ENCODE measurements at places on chromosomes 6 and 20.

- no peak for DNase-seq
These were observed 116.4 kb upstream of the SLC22A16 start for GRCh38 chr6:110592765-110593164.

DNA sequence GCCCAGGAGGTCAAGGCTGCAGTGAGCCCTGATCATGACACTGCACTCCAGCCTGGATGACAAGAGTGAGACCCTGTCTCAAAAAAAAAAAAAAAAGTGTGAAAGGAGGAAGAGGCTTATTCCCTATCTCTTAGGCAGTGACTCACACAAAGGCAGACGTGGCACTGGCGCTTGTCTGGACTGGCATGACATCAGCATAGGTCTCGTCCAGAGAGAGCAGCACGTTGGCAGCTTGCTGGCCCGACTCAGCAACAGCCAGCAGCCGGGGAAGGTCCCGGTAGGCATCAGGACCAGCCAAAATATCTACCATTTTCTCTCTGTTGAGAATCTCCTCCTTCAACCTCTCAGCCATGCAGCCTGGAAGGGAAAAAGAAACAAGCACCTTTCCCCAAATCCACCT, 14.1 kb downstream of the CDK5RAP1 start:
- no peak for DNase-seq

DNA sequence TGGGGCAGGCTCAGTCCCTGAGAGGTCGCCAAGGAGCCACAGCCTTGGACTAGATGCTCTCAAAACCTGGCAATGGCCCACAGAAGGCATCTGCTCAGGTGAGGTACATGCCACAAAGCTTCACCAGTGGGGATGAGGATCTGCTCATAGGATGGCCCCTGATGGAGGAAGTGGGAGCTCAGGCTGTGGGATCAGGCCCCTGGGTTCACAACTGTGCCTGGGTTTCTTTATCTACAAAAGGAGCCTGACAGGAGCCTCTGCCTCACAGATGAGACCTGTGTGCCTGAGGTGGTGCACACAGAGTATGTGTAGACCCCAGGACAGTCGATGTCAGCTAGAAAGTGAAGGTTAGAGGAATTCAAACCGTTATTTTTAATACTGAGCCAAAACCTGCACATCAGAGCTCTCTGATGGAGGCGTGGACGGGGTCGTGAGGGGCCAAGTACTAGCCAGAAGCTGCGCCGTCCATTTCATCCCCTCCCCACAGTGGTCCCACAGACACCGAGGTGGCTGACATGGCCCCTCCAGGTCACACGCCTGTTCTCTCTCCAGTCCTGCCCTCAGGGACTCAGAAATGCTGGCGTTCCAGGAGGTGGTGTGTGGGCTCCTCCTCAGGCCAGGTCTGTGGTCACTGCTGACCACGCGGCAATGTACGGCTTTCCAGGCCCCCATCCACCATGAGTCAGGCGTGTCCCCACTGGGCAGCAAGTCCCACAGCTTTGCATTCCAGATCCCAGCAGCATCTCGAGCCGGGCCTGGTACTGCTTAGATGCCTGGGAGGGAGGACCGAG, 33.3 kb downstream of the NTSR1 start:
- DNase-seq = no peak

DNA sequence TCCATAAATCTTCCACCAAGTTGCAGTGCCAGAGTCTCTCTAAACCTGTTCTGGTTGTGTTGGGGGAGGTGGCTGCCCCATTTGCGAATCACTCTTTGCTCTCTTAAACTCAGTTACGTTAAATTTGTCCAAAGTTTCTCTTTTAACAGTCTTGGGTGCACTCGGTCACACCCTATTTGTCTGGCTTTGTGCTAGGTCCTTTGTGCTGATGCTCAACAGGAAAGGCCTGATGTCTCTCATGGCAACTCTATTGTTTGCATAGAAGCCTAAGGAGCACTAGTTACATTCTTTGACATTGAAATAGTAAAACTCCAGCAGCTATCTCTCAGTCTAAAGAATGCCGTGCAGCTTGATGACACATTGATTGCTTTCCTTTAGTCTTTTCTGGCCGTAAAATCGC, 105.1 kb downstream of the TRMT11 start:
- DNase-seq = no peak

DNA sequence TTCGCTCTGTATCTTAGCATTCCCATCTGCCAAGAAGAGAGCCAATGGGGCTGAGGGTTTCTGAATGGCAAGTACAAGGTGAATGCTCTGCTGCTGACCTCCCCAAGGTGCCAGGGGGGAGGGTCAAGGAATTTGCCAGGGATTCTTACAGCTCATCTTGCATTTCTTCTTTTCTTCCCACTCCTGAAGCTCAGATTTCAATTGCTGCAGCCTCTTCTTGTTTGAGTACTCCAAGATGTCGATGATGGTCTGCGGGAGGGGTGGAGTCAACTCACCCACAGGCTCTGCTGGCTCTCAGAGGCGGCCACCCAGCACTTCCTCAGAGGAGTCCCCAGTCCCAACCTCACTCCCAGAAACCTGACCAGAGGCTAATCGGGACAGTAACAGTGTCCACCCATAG, 12.4 kb downstream of the C20orf96 start:
- DNase-seq = no peak

DNA sequence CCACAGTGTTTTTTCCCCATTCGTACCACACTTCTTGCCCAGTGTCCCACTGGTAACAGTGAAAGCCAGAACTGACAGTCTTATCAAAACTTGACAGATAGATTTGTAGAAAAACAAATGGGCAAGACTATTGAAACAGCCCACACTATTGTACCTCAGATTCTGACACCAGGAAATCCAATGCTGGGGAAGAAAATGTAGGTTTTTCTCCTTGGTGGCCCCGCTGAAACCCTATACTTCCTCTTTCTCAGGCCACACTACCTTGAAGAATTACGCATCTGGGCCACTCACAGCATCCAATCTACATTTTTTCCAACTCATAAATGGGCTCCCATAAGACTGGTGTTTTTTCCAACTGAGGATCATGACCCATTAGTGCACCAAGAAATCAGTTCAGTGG, 90.9 kb upstream of the HDDC2 start:
- DNase-seq = no peak

DNA sequence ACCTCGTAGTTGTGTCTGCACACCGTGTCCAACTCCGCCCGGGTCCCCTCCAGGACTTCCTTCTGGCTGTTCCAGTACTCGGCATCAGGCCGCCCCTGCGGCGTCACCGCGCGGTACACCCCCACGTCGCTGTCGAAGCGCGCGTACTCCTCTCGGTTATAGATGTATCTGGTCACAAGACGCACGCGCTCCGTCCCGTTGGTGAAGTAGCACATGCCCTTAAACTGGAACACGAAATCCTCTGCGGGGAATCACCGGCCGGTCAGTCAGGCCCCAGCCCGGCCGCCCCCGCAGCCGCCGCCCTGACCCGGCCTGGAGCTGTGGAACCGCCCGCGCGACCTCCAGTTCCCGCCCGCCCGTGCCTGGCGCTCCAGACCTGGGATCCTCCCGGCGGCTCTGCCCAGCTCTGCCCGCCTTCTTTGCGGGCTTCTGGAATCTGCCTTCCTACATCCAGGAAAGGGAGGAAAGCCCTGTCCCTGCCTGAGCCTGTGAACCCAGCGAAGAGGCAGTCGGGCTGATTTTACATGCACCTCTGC, 1.6 kb downstream of the HLA-DQB1 start:
- no peak for DNase-seq

DNA sequence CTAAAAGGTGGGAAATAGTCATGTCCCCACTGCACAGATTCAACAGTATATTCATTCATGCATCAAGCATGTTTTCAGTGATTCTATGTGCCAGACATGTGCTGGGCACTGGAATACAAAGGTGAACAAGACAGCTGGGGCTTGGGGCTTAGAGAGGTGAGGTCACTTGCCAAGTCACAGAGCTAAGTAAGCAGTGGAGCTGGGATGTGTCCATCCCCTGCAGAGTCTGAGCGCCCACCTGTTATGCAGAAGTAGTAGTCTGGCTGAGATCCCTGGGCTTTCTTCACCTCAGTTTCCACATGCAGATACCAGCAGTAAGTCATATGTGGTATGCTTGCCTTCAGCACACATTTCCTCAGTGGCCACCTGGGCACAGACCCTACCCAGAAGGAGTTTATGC, 263.8 kb downstream of the DHX35 start:
- no peak for DNase-seq

DNA sequence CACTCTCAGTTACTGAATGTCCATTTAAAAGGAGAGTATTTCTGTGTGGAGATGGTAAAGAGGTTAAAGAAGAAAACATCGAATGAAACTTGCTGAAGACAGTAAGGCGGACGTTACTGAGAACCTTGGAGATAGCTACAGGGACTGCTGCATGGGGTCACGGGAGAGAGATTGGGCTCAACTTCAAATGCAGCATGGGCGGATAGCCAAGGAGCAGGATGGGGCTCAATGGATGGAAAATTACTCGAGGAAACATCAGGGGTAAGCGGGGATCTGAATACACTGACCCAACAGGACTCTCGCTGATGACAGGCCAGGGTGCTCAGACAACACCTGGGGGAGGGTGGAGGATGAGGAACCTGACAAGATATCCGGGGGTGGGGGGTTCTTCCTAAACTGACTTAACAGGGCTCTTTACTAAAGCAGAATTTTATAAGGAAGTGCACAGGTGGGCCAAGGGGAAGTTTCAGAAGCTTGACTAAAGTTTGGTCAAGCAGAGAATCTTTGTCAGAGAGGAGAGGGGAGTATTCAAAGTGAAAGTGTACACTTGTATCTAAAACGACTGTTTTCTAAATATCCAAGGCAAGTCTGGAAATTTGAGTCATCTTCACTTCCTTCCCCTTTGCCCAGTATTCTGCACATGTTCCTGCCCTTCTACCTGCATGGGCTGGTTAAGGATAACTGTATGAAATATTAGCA, 22.8 kb downstream of the ECT2L start:
- DNase-seq = no peak

DNA sequence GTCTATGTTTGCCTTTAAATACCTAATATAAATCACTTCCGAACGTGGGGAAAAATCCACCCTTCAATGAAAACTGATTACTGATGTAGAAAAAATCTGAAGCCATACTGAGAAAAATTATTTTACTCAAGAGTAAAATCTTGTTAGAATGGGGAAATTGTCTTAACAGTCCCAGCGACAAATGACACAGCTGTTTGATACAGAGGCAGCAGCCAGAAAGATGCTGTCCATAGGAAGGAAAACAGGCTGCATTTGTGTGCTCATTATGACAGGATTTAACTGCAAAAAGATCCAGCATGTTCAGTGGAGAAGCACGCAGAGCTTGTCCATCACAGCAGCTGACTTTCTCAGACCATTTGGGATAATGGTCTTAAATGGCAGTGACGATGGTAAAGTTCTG, 443.0 kb downstream of the TFAP2B start:
- no peak for DNase-seq

- DNase-seq = no peak
These were observed 224.0 kb downstream of the SOD2 start for GRCh38 chr6:159468994-159469393.

- DNase-seq = no peak
These were observed 202.5 kb downstream of the TFAP2B start for GRCh38 chr6:51021171-51021570.

GRCh38 chr6:17149571-17149970, 47.7 kb downstream of the STMND1 start:
- no peak for DNase-seq

DNA sequence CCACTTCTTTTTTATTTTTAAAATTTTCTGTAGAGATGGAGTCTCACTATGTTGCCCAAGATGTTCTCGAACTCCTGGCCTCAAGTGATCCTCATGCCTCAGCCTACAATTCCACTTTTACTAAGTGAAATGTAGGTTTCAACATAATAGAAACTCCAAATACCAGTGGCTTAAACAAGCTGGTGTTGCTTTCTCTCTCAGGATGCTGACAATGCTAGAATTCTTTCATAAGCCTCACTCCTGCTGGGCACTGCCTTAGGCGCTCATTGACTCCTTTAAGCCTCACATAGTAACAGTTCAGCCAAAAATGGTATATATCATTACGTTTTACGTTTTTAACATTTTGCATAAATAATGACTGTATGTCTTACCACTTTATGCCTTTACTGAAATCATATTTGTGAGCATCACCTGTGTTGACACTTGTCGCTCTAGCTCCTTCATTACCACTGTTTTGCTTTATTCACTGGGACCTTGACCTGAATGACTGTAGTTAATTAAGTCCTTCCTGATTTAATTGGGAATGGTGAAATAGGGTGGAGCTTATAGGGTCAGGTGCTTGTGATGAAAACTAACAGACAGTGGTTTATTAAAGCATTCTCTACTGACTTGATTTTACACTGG, 3.9 kb upstream of the CST9 start:
- DNase-seq = no peak
